ENCODE measurements at places on chromosomes 1 and 21.

DNA sequence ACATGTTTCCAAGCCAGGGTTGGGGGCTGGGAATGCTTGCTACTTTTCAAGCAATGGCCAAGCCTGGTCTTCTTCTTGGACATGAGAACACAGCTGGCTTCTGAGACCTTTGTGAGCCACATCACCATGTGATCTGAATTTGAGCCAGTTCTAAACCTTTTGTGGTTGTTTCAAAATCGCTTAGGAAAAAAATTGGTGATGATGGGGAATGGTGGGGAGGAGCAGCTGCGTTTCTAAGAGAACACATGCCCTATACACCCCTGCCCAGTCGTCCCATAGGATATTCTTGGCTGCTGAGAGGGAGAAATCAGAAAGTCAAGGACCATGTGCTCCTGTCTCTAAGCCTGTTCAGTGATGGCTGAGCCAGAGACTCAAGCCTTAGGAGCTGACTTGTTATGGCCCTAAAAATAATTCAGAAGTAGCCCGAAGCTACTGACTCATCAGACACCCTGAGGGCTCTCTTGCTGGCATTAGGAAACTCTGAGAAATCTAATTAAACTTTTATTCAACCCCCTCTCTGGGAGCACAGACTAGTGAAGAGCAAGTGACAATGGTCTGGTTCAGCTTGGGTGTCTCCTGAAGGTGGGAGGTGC is 30.5 kb downstream of the CCDC185 start:
- DNase-seq: no peak

- DNase-seq: no peak
Observed at GRCh38 chr21:45135122-45135521, 60.7 kb downstream of the ADARB1 start.

GRCh38 chr1:77413541-77414335 is 131.9 kb downstream of the AK5 start:
- no peak for DNase-seq

GRCh38 chr21:45401916-45402900 is 2.8 kb upstream of the COL18A1 start:
- DNase-seq: no peak

- DNase-seq: no peak
Observed at GRCh38 chr21:43689556-43690337, 29.2 kb upstream of the PDXK start.

Data from GM19239 (cell line).